PC-9 (cell line): ENCODE measurements at places on chromosomes 1 and 21.
A peak's percentile ranks its signal among the peaks of the same experiment; 100 is the strongest.

DNA sequence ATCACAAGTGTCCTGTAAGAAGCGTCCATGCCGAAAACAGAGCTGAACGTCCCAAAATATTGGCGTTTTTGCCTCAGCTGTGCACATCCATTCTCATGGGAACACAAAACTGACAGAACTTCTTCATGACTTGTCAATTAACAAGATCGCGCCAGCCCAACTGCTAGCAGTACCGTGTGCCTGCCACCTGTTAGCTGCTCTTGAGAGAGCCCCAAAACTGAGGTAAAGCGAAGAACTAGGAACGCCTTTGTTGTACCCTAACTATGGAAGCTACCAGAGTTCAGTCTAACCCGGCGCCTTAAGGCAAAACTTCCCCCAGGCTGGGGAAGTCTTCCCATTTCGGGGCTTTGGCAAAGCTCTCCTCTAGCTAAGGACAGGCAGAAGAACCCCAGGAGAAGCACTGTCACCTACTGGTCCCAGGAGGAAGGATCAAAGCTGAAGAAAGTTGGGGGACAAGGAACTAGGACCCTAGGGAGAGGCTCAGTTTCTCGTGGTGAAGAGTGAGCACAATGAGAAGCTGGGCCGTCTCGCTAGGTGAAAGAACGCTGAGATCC lies 719 bp downstream of the EYA3 start:
- DNase-seq, result peak; percentile 23

DNA sequence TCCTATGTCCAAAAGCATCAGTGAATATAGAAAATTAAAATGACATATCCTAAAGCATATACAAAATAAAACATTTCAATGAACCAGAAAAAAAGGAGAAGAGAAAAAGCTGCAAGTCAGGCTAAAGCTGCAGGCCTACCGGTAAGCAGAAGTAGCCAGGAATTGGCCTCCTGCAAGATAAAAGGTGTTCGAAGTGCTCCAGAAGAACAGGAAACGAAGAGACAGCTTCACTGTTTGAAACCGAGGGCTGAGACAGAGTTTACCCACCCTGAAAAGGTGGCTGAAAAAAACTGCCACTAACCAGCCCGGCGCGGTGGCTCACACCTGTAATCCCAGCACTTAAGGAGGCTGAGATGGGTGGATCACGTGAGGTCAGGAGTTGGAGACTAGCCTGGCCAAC lies 37.4 kb downstream of the NSL1 start:
- DNase-seq, result no peak

DNA sequence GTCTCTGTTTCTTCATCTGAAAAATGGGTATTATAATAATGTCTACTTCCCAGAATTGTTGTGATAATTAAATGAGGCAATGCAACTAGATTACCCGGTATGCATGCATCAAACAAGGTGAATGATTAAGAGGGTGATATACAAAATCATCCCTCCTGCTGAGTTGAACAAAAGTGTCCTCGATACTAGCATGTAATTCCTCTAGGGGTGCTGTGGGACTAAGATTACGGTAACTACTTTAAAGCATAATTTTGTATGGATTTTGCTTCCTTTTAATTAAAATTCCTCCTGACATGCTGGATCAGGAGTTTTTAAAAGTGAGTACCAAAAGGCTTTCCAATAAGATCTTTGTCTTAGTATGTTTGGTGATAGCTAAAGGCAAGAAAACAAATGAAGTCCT lies 98.7 kb upstream of the PRMT6 start:
- no peak for DNase-seq

- DNase-seq, result no peak
These were observed 135.9 kb downstream of the SLC30A10 start for GRCh38 chr1:219792337-219793021.

DNA sequence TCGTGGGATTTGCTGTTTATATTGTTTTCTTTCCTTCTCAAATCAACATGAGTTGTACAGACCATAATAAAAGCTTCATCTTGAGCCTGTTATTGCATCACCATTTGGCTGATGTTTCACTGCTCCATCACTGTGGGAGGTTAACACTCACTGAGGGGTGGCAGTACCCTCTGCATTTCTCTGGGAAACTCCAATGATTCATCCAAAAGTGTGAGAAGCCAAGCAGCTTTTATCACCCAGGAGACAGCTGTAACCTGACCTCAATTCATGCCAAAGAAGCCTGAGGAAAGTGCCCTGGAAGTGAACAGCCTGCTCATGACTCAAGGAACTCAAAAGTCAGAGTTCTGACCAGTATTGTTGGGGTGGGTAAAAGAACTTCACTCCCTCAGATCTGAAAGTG lies 84.1 kb downstream of the GPR88 start:
- DNase-seq, result peak; percentile 99

GRCh38 chr1:244968471-244968871 lies 104.1 kb upstream of the HNRNPU start:
- peak; percentile 18 for DNase-seq

GRCh38 chr1:18899363-18900049 lies 2.8 kb downstream of the ALDH4A1 start:
- DNase-seq, result no peak

GRCh38 chr1:26771643-26772321 lies 16.0 kb upstream of the PIGV start:
- DNase-seq, result peak; percentile 90

DNA sequence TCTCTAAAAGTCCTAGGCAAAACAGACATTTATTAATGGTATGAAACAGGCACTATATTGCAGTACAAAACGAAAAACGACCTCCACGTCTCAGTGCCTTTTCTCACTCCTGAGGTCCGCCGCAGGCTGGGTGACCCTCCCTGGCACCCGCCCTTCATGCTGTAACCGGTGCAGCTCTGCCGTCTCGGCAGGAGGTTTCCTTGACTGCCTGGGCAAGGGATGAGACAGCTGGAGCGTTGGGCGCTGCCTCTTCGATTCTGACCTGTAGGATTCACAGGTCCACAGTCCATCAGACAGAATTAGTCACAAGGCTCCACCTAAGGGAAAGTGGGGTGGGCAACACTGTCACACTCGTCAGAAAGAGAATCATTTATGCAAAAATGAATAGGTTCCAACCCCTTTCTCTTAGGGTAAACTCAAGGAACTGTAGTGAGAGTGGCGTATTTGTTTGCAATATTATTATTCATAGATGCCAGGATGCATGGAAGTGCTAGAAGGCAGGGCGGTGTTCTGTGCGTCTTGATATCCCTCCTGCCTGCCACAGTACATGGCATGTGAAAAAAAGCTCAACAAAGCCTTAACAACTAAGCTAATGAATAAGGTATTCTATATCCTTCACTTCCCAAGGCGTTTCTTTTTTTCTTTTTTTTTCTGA lies 23.5 kb upstream of the ZBTB18 start:
- no peak for DNase-seq

GRCh38 chr1:91863498-91863897 lies 22.5 kb downstream of the TGFBR3 start:
- DNase-seq, result no peak

DNA sequence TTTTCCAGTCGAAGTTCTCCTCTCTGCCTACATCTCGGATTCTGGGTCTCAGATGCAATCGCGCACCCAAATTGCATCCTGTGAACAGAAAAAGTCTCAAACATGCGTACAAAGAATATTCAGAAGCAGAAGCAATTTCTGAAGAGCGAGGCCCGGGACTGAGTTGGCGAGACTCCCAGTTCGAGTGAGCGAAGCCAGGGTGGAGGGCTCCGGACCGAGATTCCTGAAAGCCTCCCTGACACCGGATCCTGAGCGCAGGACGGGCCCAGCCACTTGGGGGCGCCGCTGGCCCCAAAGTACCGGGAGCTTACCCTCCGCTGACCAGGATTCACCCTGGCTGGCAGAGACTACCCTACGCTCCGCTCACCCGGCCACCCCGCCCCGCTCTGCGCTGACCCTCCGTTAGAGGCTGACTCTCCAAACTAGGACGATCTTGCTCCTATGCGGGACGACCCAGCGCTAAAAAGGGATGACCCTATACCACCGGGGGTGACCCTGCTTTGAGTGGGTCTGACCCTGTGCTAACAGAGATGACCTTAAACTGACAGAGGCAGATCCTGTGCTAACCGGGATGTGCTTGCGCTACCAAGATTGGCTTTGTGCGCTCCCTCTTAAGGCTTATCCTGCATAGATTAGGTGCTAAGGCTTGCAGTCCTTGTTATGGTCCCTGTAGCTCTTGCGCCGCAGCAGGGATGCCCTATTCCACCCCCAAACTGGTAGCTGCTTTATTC lies 12.1 kb downstream of the FOXD2 start:
- no peak for DNase-seq

- no peak for DNase-seq
These were observed 13.7 kb upstream of the SLC44A3 start for GRCh38 chr1:94806441-94806871.

DNA sequence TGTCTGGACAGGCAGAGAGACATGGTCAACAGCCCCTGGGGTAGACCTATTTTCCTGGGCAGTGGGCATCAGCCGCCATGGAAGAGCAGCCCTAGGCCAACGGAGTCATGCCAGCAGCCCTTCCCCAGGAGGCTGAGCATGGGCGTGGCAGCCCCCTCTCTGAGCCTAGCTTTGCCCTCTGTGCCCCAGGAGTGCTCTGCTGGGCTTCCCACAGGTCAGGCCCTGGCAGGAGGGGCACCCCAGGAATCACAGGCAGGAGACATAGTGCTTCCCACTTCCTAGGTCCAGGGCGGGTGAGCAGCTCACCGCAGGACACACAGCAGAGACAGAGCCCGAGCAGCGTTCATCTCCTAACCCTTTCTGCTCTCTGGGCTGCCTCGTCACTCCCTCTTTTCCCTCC lies 132.8 kb downstream of the GLIS1 start:
- no peak for DNase-seq

DNA sequence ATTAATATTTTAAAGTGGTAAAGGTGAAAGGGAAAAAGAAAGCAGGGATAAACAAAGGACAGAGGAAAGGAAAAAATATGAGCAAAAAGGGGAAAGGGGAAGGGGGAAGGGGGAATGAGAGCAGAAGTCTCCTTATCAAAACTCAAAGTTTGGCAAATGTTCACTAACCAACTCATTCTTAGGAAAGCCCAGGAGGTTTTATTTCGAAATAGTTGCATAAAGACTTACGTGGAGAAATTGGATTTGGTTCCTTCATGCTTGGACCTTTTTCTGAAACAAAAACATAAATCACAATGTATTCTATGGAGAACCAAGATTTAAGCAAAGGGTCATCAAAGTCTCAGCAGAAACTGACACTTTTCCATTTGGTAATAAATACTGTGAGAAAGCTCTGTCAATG lies 188.1 kb downstream of the TGFBR3 start:
- no peak for DNase-seq

DNA sequence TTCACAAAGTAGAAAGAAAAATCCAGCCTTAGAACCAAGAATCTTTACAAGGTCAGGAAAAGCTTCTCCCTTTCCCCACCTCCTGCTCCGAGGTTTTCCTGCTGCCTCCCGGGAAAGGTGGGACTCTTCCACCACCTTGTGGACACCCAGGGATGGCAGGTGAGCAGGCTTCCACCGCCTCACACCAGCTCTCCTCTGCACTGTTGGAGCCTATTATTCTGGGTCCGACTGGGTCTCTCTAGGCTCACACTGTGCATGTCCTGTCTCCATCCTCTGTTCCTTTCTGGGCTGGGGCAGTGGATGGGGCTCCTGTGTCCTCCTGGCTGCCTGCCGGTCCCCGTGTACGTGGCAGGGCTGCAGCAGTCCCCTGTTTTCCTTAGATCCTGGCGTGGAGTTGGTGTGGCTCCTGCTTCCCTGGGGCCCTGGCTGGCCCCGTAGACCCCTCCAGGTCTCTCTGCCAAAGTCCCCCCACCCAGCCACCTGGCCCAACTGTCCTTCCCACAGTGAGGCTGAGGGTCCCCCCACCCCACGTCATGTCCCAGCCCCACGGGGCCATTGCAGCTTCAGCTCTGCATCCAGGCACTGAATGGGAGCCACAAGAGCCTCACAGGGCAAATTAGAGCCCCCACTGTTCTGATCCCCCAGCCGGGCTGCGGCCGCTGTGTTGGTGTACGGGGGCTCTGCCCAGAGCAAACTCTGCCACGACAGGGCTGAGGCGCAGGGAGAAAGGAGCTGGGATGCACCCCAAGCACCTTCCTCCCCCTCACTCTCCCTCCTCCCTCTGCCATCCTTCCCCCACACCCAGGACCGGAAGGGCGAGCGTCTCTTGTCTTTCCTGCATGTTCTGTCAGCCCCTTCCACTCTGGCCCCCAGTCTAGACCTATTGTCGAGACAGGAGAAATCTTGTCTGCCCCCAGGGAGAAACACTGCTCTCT lies 3.3 kb upstream of the SLC45A1 start:
- peak; percentile 82 for DNase-seq

- DNase-seq, result no peak
These were observed 160.8 kb downstream of the VAV3 start for GRCh38 chr1:107804134-107804533.

DNA sequence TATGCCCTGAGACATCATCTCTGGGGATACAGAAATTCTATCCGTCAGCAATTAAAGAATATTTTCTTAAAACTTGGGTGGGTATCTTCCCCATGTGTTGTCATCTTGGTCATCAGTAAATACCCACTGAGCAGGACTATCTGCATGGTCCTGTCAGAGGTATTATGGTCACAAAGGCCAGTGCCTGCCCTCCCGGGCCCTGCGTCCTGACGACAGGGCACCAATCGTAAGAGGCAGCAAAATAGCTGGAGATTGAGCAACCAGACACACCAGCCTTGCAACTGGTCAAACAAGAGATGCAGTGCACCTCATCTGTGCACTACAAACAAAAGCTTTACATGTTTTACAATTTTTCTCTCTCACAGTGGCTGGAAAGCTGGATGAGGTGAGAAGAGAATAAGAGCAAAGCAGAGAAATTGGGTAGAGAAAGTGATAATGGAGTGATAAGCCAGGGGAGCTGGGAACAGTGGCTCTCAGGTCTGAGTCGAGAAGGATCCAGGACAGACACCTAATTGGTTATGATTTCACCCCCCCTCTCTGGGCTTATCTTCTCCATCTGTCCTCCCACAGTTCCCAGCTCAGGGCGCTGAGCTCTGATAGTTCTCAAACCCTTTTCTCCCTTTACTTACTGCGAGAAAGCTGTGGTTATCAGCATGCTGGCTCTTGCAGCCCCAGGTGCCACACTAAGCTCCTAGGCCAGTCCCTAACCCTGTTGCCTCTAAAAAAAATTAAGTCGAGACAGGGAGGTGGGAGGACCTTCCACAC lies 8.8 kb upstream of the SRP9 start:
- DNase-seq, result peak; percentile 82
